NCI-H1417 (cell line): ENCODE measurements at places on chromosomes 5 and 9.

GRCh38 chr9:125161284-125161918 lies 18.1 kb upstream of the SCAI start:
- no peak for DNase-seq

DNA sequence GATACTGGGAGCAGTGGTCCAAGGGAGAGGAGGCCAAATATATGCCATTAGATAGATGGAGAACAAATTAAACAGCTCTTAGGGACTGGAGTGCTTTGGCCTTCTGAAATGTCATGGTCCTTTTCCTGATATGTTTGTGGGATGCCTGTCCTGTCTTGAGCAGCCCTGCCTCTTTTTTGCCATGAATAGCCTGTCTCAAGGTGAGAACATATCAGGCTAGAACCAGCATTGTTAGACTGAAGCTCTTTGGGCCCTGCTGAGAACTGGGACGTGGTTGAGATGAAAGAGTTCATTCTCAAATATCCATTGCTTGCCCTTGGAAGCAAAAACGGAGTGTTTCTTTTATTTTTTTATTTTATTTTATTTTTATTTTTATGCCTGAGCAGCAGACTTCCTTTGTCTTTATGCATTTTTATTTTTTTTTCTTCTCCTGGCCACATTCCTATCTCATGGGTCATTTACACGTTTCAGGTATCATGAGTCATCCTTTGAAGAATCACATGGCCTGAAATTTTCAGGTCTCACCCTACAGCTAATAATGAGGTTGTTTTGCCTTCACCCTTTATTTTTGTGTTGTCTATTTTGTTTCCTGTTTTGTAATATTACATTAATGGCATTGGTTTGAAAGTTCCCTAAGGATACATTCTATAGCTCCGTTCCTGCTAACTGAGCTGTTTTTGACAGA lies 371.4 kb downstream of the PSAT1 start:
- no peak for DNase-seq

- peak; percentile 29 for DNase-seq
Observed at GRCh38 chr9:14062586-14063221, 251.2 kb downstream of the NFIB start.

DNA sequence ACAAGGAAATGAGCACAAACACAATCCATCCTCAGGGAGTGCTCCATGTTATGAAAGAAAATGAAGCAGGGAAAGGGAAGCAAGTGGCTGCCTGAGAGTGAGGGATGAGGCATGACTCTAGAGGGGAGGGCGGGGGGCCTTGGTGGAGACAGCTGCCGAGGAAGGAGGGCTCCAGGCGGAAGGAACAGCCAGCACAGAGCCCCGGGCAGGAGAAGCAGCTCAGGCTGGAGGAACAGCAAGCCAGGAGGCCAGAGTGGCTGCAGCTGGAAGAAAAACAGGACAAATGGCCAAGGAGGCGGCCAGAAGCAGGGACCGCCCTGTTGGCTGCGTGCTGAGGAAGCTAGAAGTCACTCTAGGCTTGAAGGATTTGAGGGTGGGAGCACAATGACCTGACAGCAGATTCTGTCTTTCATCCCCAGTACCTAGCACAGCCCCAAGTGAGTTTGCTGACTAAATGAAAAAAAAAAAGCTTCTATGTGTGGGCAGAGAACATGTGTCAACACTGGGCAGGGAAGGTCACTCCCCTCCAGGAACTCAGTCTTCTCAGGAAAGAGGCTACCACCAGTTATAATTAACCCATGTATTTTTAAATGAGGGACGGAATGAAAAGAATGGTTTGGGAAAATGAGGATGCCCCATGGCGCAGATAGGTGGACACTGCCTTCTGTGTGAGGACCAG lies 142.8 kb downstream of the DCP2 start:
- DNase-seq = no peak

- DNase-seq = no peak
Observed at GRCh38 chr9:99513441-99514112, 291.5 kb downstream of the SEC61B start.

GRCh38 chr5:17257705-17258273 lies 40.4 kb downstream of the BASP1 start:
- no peak for DNase-seq

- no peak for DNase-seq
Observed at GRCh38 chr5:31664566-31664965, 25.6 kb downstream of the PDZD2 start.

GRCh38 chr9:137970098-137970497 lies 92.5 kb downstream of the CACNA1B start:
- no peak for DNase-seq

DNA sequence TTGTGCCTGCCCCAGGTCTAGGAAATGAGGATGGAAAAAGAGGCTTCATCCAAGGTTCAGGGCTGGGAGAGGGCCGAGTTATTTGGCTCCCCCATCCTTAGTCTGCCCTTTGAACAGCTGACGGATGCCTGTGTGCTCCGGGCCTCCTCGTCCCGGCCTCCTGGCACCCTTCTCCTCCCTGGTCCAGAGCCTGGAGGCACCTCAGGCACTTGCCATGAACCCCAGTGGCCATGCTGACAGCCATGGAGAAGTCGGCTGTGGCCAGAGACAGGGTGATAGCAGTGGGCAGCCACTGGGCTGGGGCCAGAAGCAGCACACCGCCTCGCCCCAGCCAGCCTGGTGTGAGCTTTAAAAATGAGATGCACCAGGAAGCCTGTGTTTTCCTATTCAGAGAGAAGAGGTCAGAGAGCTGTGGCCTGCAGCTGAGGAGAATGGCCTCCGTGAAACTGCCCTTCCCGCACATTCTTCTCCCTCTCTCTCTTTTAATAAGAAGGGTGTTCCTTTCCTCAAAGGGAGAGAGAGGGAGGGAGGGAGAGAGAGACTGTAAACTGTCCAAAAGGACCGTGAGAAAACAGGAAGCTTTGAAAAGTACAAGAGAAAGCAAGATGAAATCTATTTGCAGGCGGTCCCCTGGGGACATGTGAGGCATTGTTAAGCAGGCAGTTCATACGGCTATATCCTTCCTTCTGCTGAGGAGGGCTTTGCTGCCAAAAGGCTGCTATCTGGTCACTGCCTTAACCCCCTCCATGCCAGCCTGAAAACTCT lies 55.3 kb downstream of the ZNF366 start:
- DNase-seq = no peak

DNA sequence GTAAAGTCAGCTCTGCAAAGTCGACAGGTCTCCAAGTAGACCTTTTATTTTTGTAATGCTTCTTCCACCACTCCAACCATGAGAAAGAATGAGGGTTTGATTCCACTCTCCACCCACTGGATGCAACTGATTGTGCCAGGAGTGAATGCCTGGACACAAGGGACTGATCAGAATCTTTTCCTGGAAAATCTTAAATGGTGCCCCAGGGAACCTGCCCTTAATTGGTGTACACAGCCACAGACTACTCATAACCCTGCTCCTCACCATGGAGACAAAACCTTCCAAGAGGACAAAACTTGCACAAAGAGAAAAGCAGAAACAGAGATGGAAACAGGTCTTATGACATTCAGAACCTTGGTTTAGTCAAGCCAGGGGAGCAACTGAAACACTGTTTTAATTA lies 208.6 kb upstream of the BRINP1 start:
- DNase-seq = no peak

GRCh38 chr9:128607642-128608350 lies 48.9 kb downstream of the DYNC2I2 start:
- DNase-seq = no peak

GRCh38 chr5:157252711-157253465 lies 13.0 kb upstream of the CYFIP2 start:
- DNase-seq = no peak

- DNase-seq = no peak
Observed at GRCh38 chr9:129898185-129898584, 62.9 kb downstream of the USP20 start.

- no peak for DNase-seq
Observed at GRCh38 chr9:16028548-16028947, 475.7 kb downstream of the CCDC171 start.
